Neural crest cell (in vitro differentiated cells): ENCODE measurements at places on chromosomes 12 and 14.

- no peak for DNase-seq
Measured at GRCh38 chr12:92898755-92899154, 30.3 kb downstream of the EEA1 start.

DNA sequence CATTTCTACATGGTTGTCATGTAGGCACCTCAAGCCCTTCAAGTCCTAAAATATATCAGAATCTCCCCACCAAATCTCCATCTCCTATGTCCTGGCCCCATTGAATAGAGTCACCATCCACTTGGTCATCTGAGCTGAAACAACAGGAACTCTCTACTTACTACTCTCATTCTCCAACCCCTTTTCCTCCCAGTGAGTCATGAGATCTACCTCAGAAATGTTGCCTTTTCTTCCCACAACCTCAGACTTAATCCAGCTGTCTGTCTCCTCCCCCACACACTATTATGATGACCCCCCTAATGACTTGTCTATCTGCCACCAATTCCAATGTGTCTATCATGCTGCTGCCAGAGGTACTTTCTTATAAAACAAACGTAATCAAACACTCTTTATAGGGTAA, 72.3 kb upstream of the TMEM263 start:
- no peak for DNase-seq

- DNase-seq: no peak
Measured at GRCh38 chr12:42281278-42281677, 43.2 kb upstream of the YAF2 start.

GRCh38 chr12:118780939-118781338, 200.4 kb upstream of the SRRM4 start:
- DNase-seq: no peak

DNA sequence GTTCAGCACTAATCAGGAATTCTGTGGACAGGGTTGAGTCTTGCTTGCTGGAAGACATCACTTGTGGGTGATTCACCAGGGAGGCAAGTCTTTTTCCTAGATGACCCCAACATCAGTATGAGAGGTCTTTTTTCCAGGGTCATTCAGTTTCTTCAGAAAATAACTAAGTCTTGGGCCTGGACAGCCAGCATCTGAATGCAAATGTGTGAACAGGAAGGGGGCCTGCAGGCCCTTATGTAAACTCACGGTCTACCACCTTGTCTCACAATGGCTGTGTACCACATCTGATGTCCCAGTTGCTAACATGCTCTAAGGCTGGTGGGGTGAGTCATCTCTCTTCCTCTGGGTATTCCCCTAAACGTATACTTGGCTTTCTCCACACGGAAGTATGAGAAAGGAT, 79.2 kb downstream of the HECTD4 start:
- DNase-seq: no peak

DNA sequence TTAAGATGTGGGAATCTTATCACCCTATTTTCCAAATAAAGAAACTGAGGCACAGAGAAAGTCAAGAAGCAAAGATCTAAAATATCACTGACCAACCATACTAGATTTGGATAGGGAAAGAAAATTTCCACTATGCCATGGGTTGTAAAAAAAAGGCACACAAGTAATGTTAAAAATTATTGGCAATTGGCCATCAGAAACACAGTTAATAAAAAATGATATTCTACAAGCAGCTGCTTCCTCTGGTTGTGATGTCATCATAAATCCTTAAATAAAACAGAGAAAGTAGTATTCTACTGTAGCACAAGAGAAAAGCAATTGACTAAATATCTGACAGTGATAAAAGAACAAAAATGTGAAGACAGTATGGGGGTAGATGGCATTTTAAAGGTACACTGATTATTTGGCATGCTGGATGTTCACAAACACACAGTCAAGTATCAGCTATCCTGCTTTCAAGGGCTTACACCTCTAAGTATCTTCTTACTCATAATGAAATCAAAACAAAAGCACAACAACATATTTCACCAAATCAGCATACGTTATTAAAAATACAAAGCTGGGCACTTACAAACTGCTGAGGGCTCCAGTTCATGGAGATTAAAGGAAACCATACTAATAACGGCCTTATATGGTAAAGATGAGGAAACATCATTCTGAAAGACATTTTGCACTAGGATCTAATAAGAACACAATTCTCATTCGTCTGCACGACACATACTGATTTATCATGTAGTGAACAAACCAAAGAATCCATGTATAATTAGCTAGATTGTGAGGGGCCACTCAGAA, 45.7 kb downstream of the CORO1C start:
- DNase-seq: no peak

GRCh38 chr14:71586131-71586897, 345.9 kb upstream of the RGS6 start:
- no peak for DNase-seq

- no peak for DNase-seq
Measured at GRCh38 chr12:2051700-2052621, 826 bp upstream of the CACNA1C start.
